ENCODE measurements at places on chromosomes 16 and 17.

GRCh38 chr17:40437095-40437732, 6.0 kb upstream of the IGFBP4 start:
- no peak for DNase-seq

- DNase-seq = no peak
Observed at GRCh38 chr17:2233441-2233947, 70.1 kb downstream of the SMG6 start.

DNA sequence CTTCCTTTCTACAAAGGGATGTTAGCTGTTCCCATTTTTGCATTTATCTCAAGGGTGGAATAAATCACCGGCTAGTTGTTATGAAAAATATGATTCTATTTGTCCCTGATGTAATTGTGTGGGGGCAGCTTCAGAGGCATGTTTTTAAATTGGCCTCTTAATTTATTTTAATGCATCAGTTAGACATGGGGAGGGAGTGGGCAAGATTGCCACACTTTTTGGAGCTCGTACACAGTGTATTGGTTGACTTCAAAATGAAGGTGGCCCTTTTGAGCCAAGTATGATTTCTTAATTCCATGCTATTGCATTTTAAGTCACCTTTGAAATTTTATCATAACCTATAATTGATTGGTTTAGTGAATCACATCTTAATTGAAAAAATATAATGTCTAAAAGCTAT, 223.7 kb downstream of the CDH11 start:
- no peak for DNase-seq

GRCh38 chr16:68445458-68445857, 2.9 kb downstream of the SMPD3 start:
- DNase-seq = no peak

DNA sequence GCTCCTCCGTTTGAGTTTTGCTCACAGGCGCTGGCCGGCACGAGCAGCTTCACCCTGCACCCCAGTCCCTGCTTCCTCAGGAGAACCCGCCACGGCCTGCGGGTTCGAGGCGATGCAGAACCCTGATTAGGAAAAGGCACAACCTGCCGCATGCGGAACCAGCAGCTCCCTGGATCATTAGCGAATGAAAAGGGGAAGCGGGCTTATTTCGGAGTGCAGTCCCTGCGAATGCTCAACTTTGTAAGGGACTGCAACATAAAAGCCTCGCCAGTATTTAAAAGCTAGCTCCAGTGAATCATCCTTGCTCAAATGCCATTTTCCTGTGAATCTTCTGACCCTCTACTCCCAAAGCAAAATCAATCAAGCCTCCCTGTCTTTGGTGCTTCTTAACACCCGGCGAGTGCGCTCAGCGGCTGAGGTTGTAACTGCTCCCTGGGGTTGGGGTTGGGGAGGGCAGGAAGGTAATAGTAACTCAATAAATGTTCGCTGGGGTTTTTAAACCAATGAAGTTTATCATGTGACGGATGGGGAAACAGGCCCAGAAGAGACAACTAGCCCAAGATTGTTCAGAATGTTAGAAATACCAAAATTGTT, 678 bp upstream of the AKAP10 start:
- DNase-seq = peak; percentile 5

DNA sequence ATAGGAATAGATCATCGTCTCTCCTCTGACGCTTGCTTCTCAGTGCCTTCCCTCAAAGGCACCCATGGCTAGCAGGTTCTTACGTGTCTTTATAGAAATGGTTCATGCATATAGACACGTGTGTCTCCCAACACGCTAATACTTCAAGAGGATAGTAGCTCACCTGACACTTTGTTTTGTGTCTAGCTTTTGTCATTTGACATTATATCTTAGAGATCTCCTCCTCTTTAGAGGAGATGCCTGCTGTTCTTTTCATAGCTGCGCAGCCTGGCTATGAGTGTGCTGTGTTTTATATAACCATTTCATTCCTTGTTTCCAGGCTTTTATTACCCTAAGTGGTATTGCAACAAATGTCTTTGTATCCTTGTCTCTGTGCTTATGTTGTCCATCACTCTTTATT, 411.7 kb downstream of the CPPED1 start:
- DNase-seq = no peak

- DNase-seq = no peak
Observed at GRCh38 chr16:59385491-59385890, 651.4 kb upstream of the GOT2 start.

DNA sequence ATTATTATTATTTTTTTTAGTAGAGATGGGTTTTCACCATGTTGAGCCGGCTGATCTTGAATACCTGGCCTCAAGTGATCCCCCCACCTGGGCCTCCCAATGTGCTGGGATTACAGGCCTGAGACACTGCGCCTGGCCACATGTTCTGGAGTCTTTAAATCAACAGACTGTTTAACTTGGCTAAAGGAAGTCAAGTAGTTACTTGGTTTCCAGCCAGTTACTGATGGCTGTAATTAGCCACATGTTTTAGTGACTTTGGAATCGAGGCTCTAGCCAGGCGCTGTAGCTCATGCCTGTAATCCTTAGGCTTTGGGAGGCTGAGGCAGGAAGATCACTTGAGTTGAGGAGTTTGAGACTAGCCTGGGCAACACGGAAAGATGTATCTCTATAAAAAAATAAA, 699.2 kb upstream of the RBFOX1 start:
- no peak for DNase-seq

GRCh38 chr17:69064476-69064875, 3.7 kb upstream of the ABCA9 start:
- DNase-seq = no peak

- no peak for DNase-seq
Observed at GRCh38 chr17:28086519-28086918, 44.0 kb downstream of the NLK start.

DNA sequence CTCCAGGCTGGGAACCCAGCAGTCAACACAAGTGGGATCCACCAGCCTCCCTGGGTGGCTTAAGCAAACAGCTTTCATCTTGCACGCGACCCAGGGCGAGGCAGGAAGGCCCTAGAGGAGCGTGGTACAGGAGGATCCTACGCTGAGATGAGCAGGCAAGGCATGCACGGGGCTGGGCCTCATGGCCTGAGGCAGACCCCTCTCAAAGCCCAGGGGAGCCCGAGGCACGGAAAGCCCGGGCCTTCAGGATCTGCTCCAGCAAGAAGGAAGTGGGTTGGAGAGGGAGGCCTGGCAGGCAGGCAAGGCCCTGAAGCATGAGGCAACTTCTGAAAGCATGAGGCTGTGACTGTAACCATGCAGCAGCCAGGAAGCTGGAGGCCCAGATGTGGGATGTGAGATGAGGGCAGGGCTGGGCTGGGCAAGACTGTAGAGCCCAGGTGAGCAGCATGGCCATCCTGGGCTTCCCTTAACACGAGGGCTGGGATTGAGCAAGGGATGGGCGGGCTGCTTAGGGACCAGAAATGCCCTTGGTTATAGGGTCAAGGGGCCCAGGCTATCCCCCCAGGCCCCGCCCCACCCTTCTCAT, 338.7 kb downstream of the C16orf95 start:
- DNase-seq = no peak

- no peak for DNase-seq
Observed at GRCh38 chr16:84597931-84598351, 19.9 kb downstream of the COTL1 start.

DNA sequence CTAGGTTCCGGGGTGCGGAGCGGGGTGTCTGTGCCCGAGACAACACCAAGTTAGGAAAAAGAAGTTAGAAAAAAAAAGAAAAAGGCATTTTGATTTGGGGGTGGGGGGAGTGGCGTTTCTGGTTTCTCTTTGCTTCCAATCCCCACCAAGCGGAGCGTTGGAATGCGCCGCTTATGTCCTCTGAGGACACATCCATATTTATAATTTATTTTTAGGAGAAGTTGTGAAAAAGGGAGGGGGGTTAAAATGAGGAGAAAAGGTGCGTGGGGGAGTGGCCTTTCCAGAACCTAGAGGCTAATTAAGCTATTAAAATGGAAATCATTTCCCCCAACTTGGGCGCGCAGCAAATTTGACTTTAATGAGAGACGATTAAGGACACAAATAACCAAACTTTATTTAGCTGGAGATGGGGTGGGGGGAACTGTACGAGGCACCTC, 232.1 kb downstream of the MRTFB start:
- no peak for DNase-seq

DNA sequence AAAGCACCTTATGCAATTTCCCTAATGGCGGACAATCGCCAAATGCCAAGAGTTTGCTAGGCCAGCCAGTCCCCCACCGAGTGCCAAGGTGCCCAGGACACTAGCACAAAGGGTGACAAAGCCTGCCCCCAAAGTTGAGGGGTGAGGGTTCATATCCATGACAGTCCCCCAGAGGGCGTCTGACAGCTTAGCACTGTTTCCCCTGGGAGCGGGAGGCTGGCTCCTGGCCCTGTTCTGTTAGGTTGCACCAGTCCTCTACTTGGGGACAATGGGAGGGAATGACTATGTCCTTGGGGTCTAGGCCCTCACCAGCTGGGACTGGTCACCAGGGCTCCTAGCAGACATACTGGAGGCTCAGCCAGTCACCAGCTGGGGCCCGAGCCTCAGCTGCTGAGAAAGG, 66.9 kb downstream of the MYO18A start:
- DNase-seq = no peak

GRCh38 chr17:82775001-82775823, 23.3 kb downstream of the TBCD start:
- peak; percentile 21 for DNase-seq

GRCh38 chr17:79504181-79504605, 106.7 kb downstream of the RBFOX3 start:
- no peak for DNase-seq

DNA sequence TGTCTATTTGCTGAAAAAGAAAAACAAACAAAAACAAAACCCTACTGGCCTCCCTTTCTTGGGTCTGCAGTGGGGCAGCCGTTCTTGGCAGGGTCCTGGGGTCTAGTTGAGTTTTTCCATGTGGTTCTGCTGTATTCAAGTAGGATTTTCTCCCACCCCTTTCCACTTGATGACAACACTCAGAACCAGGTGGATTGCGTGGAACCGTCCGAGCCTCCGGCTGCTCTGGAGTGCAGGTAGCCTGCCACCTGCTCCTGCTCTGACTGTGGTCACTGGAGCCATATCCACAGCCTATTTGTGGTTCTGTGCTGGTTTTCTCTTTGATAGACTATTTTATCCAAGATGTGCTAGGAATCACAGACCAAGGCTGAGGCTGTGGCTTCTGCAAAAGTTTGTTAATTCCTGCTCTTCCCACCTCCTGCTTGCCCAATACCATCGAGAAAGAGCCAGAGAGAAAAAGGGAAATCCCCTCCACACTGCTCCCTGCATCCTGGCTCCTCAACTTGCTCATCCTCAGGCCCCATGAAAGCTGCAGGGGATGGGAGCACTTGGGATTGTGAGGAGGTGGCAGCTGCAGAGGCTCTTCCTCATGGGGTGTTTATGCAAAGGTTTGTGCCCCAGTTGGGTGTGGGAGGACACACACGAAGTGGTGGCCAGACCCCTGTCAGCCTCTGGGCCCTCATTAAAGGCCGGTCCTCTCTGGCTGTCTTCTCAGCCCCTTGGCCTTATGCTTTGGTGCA, 377.8 kb upstream of the TNRC6C start:
- DNase-seq = no peak

GRCh38 chr17:11239379-11239970, 1.5 kb upstream of the SHISA6 start:
- no peak for DNase-seq

- DNase-seq = no peak
Observed at GRCh38 chr16:85046931-85047866, 19.6 kb downstream of the KIAA0513 start.

GRCh38 chr16:11507991-11508390, 78.7 kb downstream of the LITAF start:
- no peak for DNase-seq

GRCh38 chr16:2486645-2487516, 12.0 kb downstream of the TBC1D24 start:
- DNase-seq = peak; percentile 81

DNA sequence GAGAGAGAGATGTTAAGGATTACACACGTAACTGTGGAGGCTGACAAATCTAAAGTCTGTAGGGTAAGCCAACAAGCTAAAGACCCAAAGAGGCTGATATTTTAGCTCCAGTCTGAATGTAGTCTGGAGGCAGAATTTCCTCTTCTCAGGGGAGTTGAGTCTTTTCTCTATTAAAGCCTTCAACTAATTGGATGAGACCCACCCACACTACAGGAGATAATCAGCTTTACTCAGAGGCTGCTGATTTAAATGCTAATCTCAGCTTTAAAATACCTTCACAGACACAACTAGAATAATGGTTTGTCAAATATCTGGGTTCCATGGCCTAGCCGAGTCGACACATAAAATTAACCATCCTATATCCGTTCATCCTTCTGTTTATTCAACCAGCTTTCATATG, 204.3 kb upstream of the PSMD7 start:
- DNase-seq = no peak

DNA sequence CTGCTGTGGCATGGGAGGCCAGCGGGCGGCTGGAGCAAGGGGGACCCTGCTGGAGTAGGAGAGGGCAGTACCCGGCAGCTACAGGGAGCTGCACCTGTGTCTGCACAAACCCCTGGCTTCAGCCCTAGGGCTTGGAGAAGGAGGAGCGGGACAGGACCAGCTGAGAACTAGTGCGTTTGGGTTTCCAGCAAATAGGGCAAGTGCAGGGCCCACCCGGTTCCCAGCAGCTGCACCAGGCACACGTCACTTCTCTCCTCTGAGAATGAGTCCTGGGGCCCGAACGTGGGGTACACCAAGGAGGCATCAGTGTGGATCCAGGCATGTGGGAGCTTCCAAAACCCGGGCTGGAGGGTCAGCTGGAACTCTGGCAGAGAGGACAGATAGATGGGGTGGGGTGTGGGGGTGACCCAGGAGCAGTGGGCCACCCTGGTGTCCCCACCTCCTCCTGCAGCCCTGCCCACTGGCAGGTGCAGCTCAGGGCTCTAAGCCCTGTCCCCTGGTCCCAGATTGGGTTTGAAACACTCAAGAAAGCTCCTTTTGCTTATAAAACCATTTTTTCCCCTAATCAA, 5.6 kb downstream of the C16orf89 start:
- no peak for DNase-seq

- no peak for DNase-seq
Observed at GRCh38 chr17:43782913-43783680, 2.9 kb downstream of the CFAP97D1 start.

GRCh38 chr17:35730400-35731005, 936 bp upstream of the RASL10B start:
- no peak for DNase-seq

DNA sequence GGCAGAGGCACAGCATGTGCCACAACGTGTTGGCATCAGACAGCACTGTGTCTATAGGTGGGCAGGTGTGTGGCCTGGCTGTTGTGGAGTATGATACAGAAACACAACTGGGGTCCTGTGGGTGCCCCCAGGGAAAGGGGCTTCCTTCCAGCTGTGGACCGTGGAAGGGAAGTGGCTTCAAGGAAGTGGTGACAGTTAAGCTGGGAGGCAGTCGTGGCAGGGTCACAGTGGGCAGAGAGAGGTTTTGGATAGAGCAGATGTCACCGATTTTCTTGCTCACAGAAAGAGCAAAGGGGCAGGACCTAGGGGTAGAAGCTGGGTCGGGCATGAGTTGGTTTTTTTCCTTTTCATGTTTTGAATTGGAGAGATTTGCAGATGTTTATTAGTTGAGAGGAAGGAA, 11.2 kb upstream of the ORAI3 start:
- no peak for DNase-seq

- DNase-seq = no peak
Observed at GRCh38 chr17:15908378-15908777, 36.6 kb upstream of the ADORA2B start.
